ENCODE measurements at places on chromosomes 1 and 21.

DNA sequence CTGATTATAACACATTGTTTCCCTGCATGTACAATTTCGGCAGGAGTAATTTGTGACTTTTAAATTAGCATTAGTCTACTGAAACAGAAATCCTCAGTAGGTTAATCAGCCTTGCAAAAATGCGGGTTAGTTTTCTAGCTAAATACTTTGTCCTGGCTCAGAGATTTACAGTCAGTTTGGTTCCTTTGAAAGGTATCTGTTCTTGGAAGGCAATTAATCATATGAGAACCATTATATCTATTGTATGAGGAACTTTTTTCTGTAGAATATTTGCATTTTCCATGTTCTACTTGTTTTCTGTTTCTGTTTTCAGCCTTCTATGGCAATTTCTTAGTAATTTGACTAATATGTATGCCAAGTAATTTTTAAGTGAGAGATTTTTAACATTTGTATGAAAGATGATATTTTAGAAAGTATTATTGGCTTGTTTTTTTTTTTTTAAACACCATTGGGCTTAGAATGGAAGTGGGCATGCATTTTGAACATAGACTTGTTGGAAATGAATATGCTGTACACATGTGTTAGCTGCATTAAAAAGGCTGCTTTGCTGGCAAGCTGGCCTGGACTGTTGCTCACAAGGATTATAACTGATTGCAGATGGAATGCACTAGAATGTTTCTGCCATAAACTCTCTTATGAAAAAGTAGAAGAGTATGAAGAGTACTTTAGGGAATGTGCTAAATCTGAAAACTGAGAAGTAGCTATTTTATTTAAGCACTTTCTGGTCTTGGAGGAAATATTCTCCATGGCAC is 26.2 kb downstream of the KIF1B start:
- DNase-seq = no peak

GRCh38 chr1:223378754-223379153 is 14.5 kb upstream of the CCDC185 start:
- no peak for DNase-seq

DNA sequence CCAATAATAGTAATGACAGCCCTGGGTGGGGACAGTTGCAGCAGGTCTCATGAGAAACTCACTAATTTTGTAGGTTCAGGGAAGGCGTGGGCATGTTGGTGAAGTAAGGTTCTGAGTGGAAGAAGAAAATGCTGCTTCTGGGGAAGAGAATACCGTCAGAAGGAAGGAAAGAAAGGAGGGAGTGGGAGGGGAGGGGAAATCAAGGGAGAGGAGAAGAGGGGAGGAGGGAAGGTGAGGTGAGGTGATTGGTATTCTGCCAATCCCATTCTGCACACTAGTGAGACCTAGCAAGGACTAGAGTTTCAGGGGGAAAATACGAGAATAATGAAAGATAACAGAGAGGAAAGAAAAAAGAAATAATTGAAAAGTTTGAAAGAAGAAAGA is 32.4 kb upstream of the MGST3 start:
- DNase-seq = no peak

GRCh38 chr21:35796844-35797243 is 263.5 kb downstream of the SETD4 start:
- DNase-seq = no peak

- no peak for DNase-seq
Measured at GRCh38 chr1:241253471-241253870, 103.5 kb downstream of the RGS7 start.

- no peak for DNase-seq
Measured at GRCh38 chr21:17427831-17428483, 84.9 kb upstream of the CXADR start.

GRCh38 chr1:208778417-208778816 is 534.2 kb upstream of the PLXNA2 start:
- no peak for DNase-seq

Measured in ascending aorta (tissue), 2 donors.